CD4-positive, alpha-beta T cell treated with Interleukin-21 for 1 hour (primary cell): ENCODE measurements at places on chromosomes 11 and 22.

DNA sequence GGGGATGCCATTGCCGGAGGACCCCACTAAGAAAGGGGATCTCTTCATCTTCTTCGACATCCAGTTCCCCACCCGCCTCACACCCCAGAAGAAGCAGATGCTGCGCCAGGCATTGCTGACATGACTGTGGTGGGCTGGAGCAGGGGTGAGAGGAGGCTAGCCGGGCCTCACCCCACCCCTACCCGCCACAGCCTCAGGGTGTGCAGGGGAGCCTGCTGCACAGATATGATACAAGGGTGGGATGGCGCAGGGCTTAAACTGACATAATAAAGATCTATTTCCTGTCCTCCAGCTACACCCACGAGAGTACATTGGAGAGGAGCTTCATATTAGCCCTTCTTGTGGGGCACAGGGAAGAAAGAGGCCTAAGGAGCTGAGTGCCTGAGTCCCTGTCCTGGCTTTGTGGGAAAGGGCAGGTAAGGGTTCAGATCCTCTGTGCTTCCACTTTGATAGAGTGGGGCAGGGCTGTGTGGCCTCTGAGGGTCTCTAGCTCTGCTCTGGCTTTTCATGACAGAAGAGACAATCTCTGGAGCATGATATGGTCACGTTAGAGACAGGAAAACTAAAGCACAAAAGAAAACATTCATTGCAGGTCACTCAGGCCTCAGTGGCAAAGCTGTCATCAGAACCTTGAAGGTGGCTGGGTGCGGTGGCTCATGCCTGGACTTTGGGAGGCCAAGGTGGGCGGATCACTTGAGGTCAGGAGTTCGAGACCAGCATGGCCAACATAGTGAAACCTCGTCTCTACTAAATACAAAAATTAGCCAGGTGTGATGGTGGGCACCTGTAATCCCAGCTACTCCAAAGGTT lies 12.4 kb downstream of the UCP2 start:
- peak; percentile 61 for DNase-seq

GRCh38 chr11:116353589-116353988 lies 419.2 kb downstream of the BUD13 start:
- DNase-seq: no peak

DNA sequence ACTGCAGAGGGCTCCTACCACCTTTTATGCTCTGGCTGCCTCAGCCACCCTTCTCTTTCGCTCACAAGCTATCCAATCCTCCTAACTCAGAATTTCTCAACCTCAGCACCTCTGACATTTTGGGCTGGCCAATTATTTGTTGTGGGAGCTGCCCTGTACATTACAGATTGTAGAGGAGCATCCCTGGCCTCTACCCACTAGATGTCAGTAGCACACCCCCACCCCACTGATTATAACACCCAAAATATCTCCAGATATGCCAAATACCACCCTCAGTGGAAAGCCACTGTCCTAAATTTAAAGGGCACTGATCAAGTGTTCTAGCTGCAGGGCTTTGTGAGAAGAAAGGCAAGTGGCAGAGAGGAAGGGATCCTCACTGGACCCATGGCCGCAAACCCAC lies 443.1 kb downstream of the SOX6 start:
- no peak for DNase-seq

DNA sequence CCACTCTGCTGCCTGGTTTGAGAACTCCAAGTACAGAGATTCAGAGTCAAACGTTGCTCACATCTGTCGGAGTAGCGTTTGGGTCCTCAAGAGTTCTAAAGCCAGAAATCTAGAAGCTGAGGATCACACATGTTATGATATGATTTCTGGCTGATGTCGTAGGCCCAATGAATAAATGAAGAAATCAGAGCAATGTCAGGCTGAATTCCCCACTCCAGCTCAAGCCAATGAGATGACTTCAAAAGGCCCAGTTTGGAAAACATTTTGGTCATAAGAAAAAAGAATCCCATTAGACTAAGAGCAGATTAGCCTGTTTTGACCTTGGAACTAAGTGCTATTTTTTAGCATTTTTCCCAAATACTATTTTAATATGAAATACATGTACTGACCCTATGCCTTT lies 106.7 kb downstream of the ETS1 start:
- DNase-seq: no peak

DNA sequence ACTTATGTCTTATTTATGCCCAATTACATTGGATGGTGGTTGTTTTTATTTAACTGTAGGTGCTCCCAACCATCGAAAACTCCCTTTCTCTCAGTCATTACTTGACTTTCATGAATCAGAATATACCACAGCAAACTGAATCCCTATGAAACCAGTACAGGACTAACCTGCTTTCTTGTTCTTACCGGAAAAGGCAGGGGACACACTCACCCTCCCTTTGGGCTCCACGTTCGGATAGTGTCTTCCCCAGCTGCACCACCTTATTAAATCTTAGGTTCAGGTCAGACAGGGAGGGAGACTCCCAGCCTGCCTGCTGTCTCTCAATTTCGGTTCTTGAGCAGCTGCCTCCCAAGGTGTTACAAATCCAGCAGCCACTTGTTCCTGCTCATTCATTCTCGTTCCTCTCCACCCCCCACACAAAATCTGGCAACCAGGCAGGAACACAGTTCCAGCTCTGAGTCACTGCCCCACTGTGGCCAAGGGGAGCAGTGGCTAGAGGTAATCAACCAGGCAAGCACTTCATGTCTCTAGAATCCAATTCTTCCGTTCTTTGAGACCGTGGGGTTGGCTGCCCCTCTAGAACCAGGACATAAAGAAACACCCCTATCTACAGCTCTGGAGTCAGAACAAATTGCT lies 133.0 kb downstream of the PLEKHA7 start:
- no peak for DNase-seq

GRCh38 chr11:134751031-134751585 lies 339.1 kb upstream of the B3GAT1 start:
- DNase-seq: no peak

DNA sequence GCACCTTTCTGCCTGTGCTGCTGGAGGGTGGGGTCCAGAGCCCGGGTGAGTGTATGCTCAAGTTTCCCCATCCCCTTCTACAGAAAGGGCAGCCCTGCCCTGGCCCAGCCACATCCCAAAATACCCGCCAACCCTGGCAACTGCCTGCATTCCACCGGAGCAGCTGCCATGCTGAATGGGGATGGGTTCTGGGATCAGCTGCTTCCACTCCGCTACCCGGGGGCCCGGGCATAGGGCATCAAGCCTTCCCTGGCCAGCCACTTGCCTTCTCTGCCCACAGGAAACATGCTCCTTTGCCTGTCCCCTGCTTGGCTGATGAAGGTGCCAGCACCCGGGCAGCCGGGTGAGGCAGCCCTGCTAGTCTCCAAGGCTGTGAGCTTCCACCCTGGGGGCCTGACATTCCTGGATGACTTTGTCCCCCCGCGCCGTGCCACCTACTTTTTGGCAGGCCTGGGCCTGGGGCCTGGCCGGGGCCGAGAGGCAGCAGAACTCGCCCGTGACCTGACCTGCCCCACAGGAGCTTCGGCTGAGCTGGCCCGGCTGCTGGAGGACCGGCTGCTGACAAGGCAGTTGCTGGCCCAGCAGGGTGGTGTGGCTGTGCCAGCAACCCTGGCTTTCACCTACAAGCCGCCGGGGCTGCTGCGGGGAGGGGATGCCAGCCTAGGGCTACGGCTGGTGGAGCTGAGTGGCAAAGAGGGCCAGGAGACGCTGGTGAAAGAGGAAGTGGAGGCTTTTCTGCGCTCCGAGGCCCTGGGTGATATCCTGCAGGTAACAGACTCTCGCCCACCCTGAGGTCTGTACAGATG lies 3.2 kb downstream of the CARNS1 start:
- DNase-seq: no peak

DNA sequence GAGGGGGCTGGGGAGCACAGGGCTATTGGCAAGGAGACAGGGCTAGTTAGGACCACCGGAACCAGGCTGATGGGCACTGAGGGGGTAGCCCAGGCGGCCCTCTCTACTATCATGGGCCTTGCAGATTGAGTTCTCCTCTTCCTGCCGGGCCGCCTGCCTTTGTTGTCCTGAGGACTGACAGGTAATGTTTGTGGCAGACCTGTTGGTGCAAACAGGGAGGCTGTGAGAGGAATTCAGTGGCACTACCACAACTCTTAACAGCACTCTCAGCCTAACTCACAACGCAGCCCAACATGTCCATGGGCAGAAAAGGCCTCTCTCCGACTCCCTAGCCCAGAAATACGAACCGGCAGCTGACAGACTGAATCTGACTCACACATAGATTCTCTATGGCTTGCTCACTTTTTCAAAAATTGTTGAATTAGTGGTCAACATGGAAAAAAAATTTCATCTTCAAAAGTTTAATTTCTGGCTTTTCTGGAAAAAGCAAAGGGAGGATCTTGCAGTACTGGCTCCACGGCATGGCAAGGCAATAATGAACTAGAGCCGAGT lies 11.4 kb downstream of the KCNJ5 start:
- DNase-seq: no peak

DNA sequence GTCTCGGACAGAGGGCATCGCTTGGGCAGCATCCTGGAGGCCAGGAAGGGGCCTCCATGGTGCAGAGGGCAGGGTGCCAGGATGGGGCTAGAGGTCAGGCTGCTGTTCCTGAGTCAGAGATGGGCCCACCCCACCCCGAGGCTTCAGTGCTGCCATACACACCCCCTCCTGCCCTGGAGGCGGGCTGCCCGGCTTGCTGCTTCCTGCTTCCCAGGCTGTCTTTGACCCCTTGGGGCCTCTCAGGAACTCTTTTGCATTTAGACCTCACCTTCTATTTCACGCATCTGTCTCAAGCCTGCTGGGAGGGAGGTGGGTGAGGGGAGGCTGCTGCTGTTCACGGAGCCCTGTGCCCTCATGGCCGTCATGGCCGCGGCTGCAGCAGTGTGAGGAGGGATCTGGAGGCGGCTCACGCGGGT lies 6.6 kb upstream of the GRAMD4 start:
- no peak for DNase-seq

DNA sequence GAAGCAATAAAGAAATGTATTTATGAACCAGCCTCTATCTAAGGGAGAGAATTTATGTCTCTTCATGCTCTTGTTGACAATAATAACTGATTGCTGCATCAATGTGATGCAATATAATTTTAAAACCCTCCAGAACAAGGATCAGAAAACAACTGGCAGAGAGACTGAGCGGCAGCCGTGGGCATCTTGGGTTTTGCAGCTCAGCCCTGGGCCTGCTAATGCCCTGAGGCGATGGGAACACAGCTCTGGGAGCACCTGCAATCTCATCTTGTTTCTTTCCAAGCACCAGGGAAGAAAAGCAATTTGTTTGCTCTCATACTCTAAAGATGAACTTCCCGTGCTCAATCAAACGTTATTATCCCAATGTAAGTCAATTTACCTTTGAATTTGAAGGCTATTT lies 245.7 kb downstream of the ST3GAL4 start:
- no peak for DNase-seq

GRCh38 chr11:120512739-120513435 lies 1.3 kb downstream of the GRIK4 start:
- no peak for DNase-seq

DNA sequence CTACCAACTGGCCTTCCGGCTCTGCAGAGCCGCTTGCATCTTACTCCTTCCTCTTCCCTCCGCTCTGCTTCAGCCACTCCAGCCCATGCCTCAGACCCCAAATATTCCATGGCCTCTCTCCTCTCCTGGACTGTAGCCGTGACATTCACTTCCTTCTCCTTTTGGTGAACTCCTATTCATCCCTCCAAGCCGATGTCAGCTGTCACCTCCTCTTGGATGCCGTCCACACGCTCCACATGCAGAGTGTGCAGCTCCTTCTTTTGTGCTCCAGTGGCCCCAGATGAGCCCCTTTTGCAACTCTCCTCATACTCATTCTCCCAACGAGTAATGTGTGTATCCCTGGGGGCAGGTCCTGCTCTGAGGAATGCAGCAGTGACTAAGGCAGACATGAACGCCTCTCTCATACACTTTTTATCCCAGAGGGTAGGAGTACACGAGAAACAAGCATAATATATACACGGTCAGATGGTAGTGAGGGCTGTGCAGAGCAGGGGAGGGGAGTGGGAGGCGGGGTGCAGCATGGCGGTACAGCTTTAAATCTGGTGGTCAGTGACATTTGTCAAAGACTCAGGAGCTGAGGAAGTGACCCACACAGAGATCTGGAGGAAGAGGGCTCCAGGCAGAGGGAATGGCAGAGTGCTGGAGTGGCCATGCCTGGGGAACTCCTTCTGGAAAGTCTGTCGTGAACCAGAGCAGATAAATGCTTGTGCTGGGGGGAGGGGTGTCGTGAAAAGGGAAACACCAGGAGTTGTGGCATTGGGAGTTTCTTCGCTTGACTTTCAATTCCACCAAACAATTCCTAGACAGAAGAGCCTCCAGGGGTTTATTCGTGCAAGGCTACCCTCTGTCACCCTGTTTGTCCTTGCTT lies 83.8 kb upstream of the ATXN10 start:
- DNase-seq: no peak

- no peak for DNase-seq
These were observed 308.7 kb upstream of the ZC3H12C start for GRCh38 chr11:109784536-109784935.

DNA sequence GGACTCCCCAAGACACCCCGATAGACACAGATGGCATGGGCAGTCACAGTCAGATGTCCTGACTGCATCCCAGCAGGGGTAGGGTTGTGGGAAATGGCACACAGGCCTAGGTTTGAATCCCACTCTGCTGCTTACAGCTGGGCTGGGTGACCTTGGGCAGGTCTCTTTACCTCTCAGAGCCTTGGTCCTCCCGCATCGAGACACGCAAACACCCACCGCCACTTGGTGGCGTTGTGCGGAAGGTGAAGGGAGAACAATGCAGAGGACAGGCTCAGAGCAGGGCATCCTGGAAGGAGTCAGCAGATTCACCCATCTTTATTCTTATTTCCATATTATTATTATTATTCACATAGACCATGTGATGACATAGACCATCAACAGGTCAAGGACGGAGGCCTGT lies 140.5 kb downstream of the MIAT start:
- DNase-seq: no peak

- DNase-seq: no peak
These were observed 27.3 kb downstream of the FAM118A start for GRCh38 chr22:45336971-45337431.

DNA sequence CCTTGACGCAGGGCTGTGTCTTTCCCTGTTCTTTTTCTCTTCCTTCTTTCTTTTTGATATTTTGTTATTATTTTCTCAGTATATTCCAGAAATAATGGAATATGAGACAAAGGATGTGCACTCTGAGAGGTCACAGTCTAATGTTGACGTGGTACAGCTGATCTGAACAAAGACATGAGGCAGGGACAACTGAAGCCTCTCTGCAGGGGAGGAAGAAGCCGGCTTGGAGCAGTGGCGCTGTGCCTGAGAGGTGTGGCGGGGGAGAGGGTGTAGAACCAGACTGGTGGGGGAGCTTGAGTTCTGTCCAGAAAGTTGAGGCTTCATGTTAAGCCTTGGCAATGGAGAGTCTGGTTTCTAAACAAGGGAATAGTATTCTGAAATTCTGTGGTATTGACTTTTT lies 34.7 kb downstream of the ADAMTS15 start:
- no peak for DNase-seq
